ENCODE measurements at places on chromosomes 13 and 19.

DNA sequence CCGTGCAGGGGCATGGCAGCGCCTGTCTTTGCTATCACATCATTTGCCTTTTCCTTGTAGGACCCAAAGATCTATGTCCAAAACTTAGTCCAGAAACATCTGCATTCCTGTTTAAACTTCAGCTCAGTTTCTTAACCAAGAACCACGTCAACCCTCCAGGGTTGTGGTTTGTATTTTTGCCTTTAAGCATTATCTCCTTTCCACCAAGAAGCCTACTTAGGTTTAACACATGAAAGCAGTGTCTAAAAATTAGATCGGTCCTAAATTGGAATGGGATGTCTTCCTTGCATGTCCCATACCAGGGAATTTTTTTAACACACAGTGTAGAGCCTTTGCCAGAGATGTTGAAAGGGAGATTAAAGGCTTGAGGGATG, 38.8 kb downstream of the DHRS12 start:
- no peak for DNase-seq

- no peak for DNase-seq
Observed at GRCh38 chr13:89486065-89486464, 1814.9 kb downstream of the SLITRK5 start.

- DNase-seq: no peak
Observed at GRCh38 chr13:90918536-90918935, 429.0 kb upstream of the MIR17HG start.

GRCh38 chr13:110185696-110186095, 121.3 kb downstream of the COL4A1 start:
- DNase-seq: no peak

DNA sequence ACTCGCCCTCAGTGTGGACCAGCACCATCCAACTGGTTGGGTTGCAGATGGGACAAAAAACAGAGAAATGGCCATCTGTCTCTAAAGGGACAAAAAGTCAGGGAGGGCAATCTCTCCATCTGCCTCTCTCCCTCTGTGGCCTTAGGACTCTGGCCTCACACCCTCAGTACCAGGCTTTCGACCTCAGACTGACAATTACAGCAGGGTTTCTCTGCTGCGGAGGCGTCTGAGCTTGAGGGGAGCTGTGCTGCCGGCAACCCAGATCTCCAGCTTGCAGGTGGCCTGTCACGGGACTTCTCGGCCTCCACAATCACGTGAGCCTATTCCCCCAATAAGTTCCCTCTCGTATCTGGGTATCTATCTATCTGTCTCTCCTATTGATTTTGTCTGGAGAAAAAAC, 27.7 kb downstream of the MLLT1 start:
- no peak for DNase-seq

DNA sequence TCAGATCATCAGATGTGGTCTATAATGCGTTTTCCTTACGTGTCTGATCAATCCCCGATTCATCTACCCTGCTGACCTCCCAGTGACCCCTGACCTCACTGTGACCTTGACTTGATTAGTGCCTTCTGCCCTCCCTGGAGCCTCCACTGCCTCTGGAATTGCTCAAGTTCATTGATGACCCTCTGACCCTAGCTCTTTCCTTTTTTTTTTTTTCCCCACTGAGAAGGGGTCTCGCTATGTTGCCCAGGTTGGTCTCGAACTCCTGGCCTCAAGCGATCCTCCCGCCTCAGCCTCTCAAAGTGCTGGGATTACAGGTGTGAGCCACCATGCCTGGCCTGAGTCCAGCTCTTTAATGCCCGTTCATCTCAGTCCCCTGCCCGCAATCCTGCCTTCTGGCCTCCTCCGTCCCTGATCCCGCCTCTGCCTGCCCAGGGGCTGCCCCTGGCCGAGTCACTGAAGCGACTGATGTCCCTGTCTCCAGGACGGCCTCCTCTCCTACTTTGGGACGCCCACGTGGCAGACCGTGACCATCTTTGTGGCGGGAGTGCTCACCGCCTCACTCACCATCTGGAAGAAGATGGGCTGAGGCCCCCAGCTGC, 4.0 kb upstream of the FTL start:
- DNase-seq: no peak

- no peak for DNase-seq
Observed at GRCh38 chr19:40822161-40822560, 23.2 kb downstream of the EGLN2 start.

DNA sequence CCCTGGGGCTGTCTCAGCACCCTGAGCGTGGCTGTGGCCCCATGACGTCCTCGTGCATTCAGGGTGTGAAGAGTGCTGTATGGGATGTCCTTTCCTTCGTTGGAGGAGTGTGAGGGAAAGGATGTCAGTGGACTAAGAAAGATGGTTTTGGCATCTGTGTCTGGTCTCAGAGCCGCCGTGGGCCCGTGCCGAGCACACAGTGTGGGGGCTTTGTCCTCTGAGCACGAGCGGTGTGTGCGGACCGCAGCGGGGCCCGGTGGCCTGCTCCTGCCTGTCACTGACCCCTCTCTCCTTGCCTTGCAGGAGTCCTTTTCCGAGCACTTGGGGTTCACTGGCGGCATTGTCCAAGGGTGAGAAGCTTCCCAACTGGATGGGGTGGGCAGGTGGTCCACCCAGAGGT, 63.3 kb upstream of the LDLR start:
- no peak for DNase-seq

- no peak for DNase-seq
Observed at GRCh38 chr13:79861731-79862130, 380.8 kb downstream of the NDFIP2 start.

DNA sequence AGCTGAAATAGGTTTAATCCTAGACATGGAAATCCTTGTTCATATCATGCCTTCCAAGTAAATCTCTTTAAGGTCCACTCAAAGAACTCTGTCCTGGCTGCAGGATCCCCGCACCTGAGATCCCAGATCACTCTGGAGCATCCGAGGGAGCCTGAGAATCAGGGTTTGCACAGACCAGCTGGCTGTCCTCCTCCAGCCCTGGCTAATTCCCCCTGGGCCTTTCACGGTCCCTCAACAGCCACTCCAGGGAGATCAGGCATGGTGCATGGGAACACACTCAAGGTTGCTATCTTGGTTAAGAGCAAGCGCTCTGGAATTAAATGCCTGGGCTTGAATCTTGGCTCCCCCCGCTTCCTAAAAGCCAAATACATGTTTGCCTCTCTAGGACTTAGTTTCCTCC, 130.8 kb downstream of the IRS2 start:
- DNase-seq: no peak

GRCh38 chr19:40565910-40566495, 10.7 kb upstream of the SHKBP1 start:
- no peak for DNase-seq

GRCh38 chr19:37172368-37173366, at the start of gene ZNF585A:
Gene ZNF585A, minus strand, starts transcription at chr19:37172695. Its CDS starts 2,785 bp downstream, at chr19:37169910.
- peak; percentile 80 for DNase-seq

GRCh38 chr13:77466753-77467422, 68.6 kb upstream of the SCEL start:
- DNase-seq: no peak

GRCh38 chr13:24982333-24982999, 113.5 kb upstream of the PABPC3 start:
- no peak for DNase-seq

Data from esophagus squamous epithelium (tissue), 5 donors.